Psoas muscle (tissue), 8 donors: ENCODE measurements at places on chromosomes 11 and 22. TPM values are rescaled to one million over a fixed set of nuclear protein-coding genes. Genes with fewer than 3 reads are reported as not detected.

TNNI2 gene
- total RNA-seq: 985 TPM

HEPHL1 gene
- not detected for total RNA-seq

OR5P2 gene
- total RNA-seq: not detected

FOSL1 gene
- total RNA-seq: 12.6 TPM

SLC29A2 gene
- total RNA-seq: 14.9 TPM

CARD16 gene
- 6.9 TPM for total RNA-seq

SMIM35 gene
- not detected for total RNA-seq

PHLDA2 gene
- 0.57 TPM for total RNA-seq

SAA2 gene
- total RNA-seq: 31.1 TPM

TMEM191C gene
- total RNA-seq: not detected

MMP13 gene
- total RNA-seq: not detected

OR10A2 gene
- total RNA-seq: not detected
